ENCODE measurements at places on chromosomes 11 and 22.

DNA sequence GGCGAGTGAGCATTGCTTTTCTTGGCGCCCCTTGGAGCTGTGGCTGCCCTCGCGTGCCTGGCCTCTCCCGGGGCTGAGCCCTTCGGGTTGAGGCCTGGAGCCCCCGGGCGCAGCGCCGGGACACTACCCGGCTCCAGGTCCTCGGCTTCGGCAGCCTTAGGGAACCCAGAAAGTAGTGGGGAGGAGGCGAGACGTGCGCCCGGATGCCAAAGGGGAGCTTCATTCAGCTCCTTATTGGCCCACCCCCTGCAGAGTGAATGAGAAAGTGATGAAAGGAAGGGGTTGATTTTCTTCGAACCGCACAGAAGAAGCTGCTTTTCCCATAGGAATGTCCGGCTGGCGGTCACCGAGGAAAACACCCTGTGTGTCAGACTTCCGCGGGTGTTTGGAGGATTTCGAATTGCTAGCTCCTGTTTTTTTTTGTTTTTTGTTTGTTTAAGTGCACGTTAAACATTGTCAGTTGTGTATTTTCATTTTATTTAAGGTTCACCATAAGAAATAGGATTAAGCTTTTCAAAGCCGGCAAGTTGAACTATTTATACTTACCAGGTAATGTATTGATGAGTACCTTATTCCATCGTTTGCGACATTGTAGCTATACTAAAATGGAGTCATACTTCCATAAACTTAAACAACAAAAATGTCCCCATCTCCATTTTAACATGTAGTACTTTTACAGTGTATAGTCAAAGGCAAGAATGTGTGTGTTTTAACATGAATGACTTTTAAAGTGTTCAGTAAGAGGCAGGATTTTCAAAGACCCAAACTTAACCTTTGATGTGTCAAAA lies 841 bp upstream of the EIF4G2 start:
- DNase-seq: peak; percentile 90

DNA sequence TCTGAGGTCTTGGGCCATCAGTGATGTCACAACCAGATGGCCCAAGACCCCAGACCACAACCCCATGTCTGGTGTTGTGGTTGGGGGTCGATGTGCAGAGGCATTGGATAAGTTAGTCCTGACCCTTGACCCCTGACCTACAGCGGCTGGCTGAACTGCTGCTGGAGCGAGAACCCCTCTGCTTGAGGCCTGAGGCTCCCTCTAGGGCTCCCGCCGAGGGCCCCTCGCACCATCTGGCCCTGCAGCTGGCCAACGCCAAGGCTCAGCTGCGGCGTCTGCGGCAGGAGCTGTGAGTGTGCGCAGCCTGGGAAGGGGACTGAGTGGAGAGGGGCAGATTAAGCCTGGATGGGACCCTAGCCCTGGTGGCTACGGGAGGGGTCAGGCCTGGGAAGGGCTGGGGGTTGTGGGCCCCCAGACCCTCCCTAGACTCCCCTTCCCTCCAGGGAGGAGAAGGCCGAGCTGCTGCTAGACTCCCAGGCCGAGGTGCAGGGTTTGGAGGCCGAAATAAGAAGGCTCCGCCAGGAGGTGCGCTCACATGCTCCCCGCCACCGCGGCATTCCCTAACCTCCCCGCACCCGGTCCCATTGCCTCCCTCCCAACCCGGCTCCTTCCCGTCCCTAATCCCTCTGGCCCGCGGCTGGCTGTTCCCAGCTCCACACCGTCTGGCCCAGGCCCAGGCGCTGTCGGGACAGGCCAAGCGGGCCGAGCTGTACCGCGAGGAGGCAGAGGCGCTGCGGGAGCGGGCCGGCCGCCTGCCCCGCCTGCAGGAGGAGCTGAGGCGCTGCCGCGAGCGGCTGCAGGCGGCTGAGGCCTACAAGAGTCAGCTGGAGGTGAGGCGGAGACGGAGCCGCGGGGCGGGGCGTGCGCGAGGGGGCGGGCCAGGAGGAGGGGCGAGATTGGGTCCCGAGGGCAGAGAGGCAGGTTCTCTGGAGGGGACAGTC lies 2.1 kb downstream of the CCDC88B start:
- peak; percentile 89 for DNase-seq

DNA sequence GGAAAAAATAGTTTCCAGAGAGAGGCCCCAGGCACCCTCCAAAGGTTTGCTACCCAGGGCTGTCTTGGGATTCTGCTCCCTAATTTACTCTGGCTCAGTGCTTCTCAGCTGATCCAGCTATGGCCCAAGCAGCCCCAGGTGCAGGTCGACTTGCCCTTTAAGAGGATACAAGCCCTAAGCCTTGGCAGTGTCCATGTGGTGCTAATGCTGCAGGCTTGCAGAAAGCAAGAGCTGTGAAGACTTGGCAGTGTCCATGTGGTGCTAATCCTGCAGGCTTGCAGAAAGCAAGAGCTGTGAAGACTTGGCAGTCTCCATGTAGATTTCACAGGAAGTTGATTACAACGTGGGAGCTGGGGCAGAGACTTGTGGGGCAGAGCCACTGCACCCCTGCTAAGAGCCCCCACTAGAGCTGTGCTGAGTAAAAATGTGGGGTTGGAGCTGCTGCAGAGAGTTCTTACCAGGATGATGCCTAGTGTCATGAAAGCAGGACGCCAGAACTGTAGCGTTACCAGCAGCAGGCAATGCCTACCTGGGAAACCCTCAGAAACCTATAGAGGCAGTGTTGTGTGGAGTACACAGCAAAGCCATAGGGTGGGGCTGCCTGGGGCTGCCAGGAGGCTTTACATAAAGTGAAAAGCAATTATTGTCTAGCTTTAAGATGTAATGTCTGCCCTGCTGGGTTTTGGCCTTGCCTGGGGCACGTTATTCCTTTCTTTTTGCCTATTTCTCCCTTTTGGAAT lies 16.1 kb upstream of the OR52K1 start:
- DNase-seq: no peak

- DNase-seq: no peak
Measured at GRCh38 chr11:32400670-32401369, 34.5 kb downstream of the WT1 start.
